ENCODE measurements at places on chromosomes 2 and 18.

DNA sequence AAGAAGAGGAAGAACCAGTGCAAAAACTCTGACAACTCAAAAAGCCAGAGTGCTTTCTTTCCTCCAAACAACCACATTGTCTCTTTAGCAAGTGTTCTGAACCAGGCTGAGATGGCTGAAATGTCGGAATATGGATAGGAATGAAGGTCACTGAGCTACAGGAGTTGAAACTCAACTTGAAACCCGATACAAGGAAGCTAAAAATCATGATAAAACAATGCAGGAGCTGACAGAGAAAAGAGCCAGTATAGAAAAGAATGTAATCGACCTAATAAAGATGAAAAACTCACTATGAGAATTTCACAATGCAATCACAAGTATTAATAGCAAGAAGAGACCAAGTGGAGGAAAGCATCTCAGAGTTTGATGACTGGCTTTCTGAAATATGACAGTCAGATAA, 15.0 kb upstream of the EIF2AK3 start:
- DNase-seq, result no peak

DNA sequence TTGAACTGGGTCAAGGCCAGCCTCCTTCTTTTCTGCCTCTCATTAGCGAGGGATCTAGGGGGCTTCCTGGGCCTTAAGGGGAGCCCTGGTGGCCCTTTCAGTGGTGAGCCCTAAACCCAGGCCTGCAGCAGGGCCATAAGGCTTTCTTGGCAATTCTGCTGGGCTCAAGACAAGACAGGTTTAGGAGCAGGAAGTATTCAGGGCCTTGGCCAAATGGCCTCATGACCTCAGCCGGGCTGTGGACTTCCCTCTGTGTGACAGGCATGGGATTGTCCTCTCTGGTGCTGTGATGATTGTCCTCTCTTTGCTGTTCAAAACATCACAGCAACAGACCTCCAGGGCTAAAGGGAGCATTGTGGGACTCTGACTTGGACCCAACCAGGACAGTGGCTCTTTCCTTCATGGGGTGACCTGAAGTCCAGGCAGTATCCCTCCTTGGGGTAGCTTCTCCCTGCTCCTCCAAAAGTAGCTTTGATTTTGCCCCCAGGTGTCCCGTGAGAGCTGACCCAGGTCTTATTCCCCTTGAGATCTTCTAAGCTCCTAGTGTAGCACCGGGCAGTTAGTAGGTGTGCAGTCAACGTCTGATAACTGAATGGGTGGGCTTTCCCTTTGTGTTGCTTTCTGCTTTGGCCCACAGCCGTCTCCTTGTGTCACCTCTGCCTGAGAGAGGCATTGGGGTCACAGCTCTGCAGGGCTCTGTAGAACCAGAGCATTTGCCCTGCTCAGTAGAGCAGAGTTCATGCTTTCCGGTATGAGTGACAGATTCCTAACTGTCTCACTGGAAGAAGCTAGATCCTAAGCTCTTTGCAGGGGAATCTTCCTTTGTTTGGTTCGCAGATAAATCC, 14.7 kb downstream of the FOSL2 start:
- DNase-seq, result no peak

DNA sequence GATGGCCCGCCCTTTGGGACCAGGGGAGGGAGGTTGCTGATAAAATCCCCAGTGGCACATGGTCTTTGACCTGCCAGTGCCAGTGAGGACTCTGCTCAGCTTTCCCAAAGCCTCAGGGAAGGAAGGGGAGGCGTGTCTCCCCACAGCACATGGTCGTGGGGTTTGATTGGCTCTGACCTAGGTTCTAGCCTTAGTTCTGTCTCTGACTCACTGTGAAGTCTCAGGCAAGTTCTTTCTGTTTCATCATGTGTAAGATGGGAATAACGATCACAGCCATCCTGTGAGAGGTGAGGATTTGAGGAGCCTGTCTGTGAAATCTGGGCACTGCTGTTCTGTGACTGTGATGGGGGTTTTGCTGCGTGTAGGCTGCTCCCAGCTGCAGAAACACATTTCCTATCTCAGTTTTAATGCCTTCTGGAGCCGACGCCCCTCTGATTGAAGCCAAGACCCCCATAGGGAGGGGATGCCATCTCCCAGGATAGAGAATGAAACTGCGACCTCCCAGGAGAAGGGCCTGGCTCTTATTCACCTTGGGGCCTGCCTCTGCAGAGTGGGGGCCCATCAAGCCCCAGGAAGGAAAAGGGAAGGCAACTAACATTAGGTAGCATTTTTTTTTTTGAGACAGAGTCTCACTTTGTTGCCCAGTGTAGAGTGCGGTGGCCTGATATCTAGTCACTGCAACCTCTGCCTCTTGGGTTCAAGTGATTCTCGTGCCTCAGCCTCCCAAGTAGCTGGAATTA, 84.0 kb downstream of the DDX1 start:
- DNase-seq, result no peak

DNA sequence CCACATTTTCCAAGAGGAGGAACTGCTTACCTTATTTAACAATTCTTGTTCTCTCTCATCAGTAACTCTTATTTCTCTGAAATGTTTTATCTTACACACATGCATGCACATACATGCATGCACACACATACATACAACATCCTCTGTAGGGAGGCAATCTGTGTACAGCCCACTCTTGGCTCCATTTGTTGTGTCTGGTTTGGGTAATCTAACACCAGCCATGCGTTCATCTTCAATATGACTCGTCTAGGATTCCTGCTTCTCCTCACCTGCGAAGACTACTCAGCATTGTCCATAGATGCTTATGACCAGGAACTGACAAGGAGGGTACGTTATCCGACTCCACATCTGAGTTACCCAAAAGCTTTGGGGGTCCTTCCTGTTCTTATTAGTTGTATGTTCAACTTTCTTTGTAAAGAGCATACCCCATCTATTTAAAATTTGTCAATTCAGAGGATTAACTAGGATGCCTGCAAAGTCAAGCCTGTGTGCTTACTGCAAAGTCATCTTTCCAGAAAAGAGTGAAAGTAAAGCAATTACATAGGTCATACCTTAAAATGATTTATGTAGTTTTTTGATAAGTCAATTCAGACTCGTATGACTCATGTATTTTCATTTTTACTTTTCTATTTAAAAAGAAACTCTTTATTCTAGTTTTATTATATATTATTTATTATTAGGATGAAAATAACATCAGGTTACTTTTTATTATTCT, 18.2 kb downstream of the LYPD6B start:
- DNase-seq, result no peak

DNA sequence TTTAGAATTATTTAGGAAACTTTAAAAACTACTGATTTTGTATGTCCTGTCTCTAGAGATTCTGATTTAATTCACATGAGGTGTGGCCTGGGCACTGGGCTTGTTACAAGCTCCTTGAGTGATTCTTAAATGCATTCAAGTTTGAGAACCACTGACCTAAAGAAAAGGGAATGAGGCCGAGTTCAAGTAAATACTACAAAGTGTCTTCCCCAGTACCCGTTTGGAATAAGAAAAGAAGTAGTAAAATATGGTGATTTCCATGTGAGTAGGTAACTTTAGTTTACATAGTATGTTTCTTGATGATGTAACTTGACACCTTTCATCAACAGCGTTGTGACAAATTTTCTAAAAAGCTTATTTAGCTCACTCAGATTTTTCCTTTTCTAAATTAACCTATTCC, 1022.9 kb upstream of the NRXN1 start:
- no peak for DNase-seq

DNA sequence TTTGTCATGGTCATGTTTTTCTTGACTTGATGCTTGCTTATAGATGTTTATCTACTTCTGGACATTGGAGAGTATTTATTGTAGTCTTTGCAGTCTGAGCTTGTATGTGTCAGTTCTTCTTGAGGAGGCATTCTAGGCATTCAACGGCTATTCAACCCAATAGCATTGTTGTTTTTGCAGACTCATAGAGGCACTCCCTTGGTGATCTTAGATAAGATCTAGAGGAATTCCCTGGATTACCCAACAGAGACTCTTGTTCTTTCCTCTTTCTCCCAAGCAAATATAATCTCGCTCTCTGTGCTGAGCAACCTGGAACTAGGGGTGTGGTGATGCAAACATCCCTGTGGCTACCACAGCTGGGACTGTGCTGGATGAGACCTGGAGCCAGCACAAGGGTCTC, 40.4 kb downstream of the SYT4 start:
- no peak for DNase-seq

DNA sequence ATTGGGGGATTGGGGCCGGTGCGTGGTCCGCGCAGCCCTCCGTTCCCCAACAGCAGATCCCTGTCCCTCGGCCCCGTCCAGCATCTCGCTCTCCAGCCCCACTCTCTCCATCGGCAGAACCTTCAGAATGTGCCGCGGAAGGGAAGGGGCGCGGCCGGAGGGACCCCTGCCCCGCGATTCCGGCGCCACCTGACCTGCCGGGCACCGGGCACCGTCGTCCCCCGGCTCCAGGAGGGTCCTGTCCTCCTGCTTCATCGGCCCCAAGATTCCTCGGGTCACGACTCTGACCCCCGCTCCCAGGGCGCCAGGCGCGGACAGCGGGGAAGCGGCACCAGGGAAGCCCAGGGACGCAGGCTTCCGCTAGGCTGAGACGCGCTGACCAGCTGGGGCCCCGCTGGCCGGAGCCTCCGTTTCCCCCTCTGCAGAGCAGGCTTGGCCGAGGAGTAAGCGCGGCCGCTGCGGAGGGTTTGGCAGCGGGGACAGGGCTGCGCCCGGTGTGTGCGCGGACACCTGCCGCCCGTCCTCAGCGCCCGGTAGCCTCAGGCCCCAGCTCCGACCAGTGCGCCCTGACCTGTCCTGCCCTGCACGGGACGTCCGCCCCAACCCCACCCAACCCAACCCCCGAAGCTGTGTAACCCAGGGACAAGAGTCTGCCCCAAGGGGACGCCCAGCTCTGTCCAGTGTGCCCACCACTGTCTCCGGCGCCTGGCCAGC, 16.8 kb upstream of the BOK start:
- DNase-seq, result no peak

Measured in T1000 (cell line).